NCI-H1930 (cell line): ENCODE measurements at places on chromosomes 3 and 15.

DNA sequence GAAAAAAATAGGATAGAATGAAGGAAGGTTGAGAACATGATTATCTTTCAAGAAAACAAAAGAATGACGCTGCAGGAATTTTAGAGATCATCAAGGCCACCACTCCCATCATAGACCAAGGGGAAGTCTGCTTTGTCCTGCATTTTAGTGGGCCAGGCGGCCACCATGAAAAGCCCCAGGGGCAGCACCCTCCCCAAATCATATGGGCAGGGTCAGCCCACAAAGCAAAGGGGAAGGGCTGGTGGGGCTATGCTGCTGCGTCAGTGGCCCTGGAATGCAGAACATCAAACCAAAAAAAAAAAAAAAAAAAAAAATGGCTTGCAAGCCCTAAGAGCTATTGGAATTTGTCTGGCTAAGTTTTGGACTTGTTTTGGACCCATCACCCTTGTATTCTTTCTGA is 620.8 kb downstream of the ROBO2 start:
- DNase-seq, result no peak

- no peak for DNase-seq
Measured at GRCh38 chr3:35296533-35296932, 342.8 kb upstream of the ARPP21 start.

DNA sequence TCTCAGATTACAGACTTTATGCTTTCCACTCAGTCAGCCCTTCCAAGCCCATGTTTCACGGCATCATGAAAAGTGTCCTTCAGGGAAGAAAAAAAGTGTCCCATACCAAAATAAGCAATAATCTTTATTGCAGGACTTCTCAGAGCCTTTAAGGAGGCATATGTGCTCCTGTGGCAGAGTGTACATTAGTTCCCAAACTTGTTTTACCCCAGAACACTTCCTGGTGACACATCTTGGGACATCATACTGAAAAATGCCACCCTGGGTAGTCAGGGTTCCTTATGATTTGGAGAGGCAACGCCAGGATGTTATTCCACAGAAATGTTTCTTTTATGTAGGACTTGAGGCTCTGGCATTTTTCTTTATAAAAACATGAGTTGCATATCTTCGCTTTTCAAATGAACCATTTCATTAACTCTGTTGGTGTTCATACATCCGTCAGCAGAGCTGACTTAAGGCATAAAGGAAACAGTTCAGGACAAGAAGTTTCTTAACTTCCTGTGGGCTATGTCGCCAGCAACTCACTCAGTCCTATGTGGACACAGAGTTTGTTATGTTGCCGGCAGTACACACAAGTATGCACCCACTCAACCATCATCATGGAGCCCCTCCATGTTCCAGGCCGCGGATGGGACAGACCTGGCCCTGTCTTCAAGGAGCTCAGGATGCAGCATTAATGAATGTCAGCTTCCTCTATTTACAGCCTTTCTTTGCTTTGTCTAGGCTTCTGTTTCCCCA is 63.8 kb downstream of the CASR start:
- no peak for DNase-seq

DNA sequence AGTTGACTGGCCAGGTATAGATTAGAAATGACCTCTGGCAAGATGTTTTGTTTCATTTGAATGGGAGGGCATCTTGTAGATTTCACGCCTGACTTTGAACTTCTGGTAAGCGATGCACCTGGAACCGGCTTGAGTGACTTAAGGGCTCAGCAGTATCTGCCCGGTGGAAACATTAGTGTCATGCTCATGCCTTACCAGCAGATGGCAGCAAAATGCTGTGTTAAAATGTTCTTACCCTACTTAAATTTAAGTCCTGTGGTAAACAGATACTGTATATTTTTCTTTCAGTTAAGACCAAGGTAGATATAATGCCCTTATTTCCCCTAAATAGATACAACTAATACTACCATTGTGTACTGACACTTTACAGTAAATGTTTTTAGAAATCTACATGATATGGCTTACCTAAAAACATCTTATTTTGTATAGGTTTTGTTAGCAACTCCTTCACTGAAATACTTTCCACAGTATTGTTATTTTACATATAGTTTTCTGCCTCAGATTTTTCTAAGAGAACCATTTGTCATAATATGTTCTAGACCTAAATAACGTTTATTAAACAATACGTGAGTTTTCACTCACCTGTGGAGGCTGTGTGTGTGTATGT is 25.5 kb downstream of the ASB7 start:
- DNase-seq, result peak; percentile 27

DNA sequence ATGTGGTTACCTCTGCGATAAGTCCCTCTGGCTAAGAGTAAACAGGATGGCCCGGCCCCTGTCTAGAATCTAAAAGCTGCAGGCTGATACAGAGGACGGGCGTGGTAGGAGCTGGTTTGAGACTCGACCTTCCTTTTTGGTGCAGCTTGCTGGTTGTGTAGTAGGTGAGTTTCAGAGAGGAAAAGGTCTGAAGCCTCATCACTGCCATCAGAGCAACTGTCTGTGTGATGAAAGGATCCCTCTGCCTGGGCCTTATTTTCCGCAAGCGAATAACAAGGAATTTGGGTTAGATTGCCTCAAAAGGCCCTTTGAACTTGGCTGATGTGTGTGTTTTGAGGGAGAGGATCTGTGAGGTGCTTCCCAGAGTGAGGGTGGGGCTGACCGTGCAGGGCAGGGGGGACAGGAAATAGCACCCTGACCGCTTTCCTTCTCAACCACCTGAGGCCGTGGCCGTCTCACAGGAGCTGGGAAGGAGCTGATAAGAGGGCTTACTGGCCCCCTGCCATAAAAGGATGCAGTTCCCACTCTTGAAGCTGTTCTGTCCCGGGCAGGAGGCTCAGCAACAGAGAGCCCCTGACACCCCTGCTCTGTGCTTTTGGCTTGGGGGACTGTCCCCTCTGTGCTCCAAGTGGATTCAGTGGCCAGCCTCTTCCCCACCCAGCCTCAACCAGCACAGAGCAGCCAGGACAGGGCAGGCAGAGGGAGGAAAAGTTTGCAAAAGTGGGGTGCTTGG is 45.6 kb upstream of the TFRC start:
- DNase-seq, result no peak

- no peak for DNase-seq
Measured at GRCh38 chr15:77416954-77417353, 3.0 kb downstream of the PEAK1 start.

DNA sequence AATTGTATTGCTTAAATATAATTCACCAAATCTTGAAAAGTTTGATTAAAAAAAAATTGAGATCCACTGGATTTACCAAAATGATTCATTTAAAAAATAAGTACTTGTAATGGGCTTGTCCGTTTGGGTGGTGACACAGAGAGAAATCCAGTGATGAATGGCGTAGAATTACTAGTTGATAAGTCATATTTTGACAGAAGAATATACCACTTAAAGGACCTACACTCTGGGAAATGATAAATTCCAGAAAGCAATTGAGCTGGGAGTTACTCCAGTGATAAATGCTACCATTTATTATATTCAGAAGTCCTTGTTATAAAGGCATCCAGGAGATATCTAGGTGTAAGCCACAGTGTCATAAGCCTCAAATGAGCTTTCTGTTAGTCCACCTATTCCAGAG is 141.8 kb upstream of the CFAP20DC start:
- no peak for DNase-seq

DNA sequence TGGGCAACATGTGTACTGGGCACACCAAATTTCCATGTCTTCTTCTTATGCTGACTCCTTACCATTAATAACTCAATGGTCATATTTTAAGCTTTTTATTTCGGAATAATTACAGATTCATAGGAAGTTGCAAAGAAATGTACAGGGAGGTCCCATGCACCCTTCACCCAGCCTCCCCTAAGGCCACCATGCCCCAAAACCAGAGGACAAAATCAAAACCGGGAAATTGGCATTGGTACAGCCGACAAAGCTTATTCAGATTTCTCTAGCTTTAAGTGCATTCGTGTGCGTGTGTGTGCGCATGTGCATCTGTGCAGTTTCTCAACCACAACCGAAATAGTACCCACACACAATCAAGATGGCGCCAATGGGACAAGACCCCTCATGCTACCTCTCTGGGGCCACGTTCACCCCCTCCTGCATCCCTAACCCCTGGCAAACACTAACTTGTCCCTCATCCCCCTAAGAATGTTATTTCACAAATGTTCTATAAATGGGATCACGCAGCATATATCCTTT is 23.4 kb downstream of the ATP10A start:
- DNase-seq, result no peak

DNA sequence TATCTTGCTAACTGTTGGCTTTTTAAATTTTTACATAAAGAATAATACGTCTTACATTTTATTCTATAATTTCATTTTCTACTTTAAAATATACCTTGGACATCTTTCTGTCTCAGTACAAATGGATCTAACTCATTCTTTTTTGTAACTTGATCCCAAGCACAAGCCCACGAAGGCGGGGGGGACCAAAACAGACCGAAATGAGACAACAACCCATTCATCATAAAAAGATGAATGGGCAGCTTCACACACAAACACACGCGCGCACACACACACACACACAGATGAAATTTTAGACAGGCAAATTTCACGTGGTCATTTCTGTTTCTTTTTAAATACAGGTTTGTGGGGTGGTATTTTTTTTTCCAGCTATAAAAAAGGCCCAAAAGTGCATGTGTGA is 271.3 kb upstream of the TOPAZ1 start:
- no peak for DNase-seq

- no peak for DNase-seq
Measured at GRCh38 chr3:142216321-142216720, 9.1 kb downstream of the GK5 start.

GRCh38 chr15:101053261-101053660 is 134.1 kb downstream of the LRRK1 start:
- no peak for DNase-seq

GRCh38 chr3:128404276-128405068 is 62.2 kb downstream of the DNAJB8 start:
- DNase-seq, result no peak

DNA sequence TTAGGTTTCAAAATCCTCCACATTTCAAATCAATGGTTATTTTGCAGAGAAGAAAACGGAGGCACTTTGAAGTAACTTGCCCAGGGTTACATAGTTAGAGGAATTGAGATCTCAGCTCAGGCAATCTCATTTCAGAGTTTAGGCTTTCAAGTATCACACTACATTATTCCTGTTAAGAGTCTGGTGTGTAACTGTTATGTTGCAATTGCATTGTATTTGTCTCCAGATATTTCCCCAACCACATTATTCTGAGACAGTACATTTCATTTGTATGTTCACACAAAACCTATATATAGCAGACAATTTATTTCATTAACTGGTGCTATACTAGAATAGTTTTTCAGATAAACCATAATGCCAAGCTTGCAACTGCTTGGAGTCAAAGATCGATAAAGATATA is 154.2 kb upstream of the TSPAN3 start:
- no peak for DNase-seq

DNA sequence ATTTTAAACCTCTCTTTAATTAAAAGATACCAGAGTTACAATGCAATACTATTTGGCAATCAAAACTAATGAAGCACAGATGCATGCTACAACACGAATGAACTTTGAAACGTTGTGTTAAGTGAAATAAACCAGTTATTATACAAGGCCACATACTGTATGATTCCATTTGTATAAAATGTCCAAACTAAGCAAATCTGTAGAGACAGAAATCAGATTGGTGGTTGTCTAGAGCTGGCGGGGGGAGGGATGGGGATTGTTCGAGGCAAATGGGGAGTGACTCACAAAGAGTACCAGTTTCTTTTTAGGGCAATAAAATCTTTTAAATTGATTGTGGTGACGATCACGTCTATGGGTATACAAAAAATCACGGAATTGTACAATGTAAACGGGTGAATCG is 677.0 kb downstream of the NTRK3 start:
- no peak for DNase-seq

GRCh38 chr15:95603802-95604201 is 726.7 kb upstream of the NR2F2 start:
- DNase-seq, result no peak

- no peak for DNase-seq
Measured at GRCh38 chr15:68311859-68312557, 34.5 kb downstream of the FEM1B start.

- no peak for DNase-seq
Measured at GRCh38 chr3:143998266-143998665, 26.6 kb downstream of the DIPK2A start.

DNA sequence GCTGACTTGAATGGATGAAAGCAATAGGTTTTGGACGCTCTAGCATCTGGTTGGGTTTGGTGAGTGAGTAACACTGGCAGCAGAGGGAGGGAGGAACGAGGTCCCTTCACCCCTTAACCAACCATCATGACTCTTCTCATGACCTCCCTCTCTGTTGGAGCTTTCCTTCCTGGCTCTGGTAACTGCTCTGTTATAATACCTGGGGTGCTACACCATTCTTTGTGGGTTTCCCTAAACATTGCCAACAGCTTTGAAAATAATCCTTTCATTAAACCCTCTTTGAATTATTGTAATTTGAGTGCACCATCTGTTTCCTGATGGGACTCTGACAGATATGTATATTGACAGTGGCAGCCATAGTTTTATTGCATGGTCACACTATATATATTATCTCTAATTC is 146.2 kb upstream of the PTPRG start:
- DNase-seq, result no peak

DNA sequence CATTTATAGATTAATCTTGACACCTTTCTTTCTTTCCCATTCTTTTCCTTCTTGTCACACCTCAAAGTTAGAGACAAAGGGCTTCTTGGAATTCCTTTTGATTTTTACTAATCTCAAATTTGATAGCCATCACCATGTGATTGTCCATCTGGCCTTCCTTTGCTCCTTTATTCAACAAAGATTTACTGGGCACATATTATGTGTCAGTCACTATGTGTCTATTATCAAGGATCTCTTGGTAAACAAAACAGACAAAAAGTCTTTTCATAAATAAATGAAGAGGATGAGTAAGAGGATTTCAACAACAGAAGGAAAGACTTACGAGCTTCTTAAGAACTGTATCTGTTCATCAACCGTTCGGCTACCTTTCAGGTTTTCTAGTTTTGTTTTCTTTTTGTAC is 56.5 kb downstream of the SAMMSON start:
- no peak for DNase-seq

- DNase-seq, result no peak
Measured at GRCh38 chr3:71607364-71607763, 23.8 kb upstream of the FOXP1 start.

GRCh38 chr15:92848852-92849598 is 51.1 kb upstream of the CHD2 start:
- no peak for DNase-seq
